ENCODE measurements at places on chromosomes 2 and 18.

DNA sequence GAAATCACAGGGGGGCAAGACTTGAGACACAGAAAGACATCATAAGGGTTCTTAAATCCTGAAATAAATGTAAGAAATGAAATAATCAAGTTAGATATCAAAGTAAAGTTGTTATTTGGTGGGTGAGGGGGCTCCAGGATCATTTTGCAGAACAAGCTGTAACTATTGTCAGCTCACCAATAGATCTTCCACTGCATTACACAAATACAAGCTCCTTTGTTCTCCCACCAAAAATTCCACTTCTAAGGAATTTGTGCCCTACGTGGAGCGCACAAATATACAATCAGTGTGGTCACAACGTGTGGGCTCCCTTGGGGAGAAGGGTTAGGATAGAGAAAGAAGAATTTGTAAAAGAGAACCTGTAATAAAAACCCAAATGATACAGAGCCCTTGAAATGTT lies 19.2 kb upstream of the GALNT5 start:
- no peak for DNase-seq

GRCh38 chr2:113050921-113051895 lies 1.5 kb downstream of the IL36B start:
- no peak for DNase-seq

DNA sequence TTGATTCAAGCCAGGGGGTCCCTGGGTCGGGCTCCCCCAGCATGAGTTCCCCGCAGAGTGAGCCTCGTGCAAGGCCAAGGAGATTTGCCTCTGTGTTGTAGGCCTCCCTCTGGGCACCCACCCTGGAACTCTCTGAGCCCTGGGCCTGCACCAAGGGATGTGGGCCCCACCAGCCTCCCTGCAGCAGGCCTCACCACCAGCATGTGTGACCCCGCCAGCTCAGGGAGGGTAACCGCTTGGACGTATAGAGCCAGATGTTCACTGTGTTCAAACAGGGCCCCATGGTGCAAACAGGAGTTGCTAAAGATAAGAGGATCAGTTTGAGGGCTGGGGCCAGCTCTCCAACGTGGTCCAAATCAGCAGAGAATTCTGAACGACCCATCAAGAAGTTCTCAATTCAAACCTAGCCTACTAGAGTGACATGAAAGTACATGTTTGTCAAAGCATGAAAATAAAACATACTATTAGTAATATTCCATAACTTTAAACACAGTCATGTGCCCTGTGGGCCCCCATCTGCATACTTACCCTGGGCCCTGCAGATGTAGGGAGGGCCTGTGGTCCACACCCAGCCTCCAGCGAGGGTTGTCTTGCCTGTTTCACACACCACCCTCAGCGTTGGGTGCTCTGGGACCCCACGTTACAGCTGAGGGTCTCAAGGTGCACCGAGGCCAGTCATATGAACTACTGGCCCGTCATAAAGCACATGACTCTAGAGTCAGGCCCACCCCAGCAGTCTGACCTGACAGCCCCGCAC lies 5.5 kb upstream of the TUBB6 start:
- DNase-seq = no peak

DNA sequence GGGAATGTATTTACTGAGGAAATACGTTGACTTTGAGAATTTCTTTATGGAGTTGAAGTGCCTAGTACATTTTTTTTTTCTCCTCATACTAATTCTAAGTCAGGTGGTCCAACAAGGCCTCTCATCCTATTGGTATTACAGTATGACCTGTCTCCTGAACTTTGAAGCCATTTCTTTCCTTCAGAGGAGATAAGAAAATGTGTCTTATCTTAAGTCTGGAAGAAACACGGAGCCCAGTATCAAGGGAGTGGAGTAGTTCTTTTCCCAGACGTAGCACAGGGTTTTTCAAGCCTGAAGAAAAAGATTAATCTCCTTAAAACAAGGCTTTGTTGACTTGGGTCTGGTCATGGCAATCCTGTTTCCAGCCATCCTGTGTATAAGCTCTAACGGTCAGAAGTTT lies 11.6 kb upstream of the CPS1 start:
- DNase-seq = no peak

- no peak for DNase-seq
Measured at GRCh38 chr18:6835345-6835744, 105.8 kb downstream of the ARHGAP28 start.

- DNase-seq = no peak
Measured at GRCh38 chr2:205283736-205284270, 398.5 kb upstream of the NRP2 start.

DNA sequence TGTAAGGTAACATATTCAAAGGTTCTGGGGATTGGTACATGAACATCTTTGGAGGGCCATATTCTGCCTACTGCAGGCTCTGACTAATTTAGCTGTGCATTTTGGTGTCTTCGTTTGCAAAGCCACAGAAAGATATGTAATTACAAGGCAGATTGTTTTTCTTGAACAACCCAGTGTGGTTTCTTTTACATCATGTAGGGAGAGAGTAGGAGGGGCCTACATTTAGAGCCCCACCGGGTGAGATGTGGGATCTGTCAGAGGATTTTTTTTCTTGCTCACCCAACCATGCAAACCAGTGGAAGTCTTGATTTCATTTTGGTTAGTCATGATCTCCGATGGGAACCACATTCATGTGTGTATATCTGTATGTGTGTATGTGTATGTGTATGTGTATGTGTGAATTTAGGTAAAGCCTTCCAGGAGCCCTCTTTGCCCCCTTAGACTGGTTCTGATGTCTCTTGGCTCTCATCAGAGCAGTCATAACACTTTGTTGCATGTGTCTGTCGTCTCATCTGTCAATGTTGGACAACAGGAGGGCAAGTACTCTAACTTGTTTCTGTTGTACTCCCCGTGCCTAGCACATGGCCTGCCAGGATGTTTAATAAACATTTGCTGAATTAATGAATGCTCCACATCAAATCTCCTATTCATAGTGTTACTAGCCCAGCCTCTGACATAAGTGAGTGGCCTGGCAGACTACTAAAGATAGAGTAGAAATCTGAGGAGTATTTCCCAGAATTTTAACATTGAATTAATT lies 239.9 kb downstream of the MTX2 start:
- DNase-seq = peak; percentile 29

GRCh38 chr2:32136097-32136496 lies 29.6 kb upstream of the SLC30A6 start:
- DNase-seq = no peak

DNA sequence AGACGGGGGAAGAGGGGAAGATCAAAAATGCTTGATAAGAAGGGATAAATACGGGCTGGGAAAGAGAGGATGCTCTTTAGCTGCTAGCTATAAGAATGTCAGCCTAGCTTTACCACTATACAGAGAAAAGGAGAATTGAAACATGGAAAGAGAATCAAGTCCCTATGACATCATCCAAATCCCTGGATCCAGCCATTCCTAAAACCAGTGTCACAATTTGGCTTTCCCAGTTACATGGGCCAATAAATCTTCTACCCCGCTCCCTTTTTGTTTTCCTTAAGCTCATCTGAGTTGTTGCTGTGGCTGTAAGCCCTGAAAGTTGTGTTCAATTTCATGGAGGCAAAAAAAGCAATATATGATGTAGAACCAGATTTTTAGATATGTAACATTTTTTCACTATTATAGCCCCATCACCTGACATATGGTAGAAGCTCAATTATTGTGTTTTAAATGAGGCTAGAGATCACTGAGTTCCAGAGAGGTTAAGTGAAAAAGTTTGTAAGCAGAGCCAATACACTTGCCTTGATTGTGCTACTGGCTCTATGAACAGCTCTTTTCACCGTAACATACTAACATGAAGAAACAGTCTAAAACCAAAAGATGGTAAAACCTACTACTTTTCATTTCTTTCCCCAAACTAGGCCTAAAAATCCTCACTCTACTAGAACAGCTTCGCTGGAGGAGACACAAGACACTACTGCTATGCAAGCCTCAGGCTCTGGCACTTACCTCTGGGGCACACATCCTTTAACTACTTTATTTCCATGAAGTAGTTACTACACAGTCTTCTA lies 4.3 kb downstream of the HNRNPLL start:
- no peak for DNase-seq

GRCh38 chr2:85933753-85934594 lies 45.2 kb upstream of the ST3GAL5 start:
- DNase-seq = no peak

DNA sequence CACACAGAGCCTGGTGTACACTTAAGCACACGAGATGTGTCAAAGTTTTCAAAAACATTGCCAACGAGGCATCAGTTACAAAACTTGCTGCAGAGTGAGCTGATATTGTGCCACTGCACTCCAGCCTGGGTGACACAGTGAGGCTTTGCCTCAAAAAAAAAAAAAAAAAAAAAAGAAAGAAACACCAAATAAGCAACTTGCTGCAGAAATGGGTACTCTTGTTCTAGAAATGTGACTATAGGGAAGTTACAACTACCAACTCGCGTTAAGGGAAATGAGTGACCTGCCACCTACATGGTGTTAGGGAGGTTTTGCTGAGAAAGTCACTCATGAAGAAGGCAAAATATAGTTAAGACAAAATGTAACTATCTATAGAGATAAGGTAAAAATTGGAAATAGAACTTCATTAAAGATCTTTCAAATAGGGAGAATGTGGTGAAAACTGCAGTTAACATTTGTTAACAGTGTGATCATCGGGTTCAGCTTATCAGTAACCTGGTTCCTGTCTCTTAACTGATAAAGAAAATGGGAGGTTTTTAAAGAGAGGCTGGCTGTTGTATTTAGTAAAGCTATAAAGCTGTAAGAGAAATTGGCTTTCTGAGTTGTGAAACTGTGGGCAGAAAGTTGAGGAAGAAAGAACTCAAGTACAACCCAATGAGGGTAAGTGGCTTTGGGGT lies at the start of gene IL1RL1:
Gene IL1RL1 (plus strand): TSS at position 600 of the 677 bp plus-strand sequence. CDS start 26,702 bp downstream, outside the sequence.
- no peak for DNase-seq

- DNase-seq = peak; percentile 32
Measured at GRCh38 chr18:3498698-3499471, 48.9 kb downstream of the TGIF1 start.

- no peak for DNase-seq
Measured at GRCh38 chr18:55047546-55047945, 88.3 kb upstream of the CCDC68 start.

- DNase-seq = no peak
Measured at GRCh38 chr2:233250985-233251305, 528 bp upstream of the ATG16L1 start.

- no peak for DNase-seq
Measured at GRCh38 chr2:2112416-2113105, 218.5 kb downstream of the MYT1L start.

DNA sequence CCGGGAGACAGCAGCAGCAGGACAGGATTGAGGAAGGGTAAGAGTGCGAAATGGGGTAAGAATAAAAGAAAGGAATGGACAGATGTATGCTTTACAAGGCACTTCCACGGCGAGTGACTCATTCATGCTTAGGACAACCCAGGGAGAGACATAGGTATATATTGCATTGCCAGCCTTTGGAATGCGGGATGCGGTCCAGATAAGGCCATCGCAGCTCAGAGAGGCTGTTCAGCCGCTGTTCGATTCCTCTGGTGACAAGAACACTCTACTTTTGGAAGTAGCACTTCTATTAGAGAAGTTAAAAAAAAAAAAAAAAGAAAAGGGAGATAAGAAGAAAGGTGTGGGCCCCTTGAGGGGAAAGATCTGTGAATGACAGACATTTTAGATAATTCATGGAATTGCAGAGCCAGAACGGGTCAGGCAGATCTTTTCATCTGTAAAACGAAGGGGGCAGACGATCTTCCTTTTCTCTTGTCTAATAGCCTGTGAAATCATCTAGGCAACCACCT lies 819 bp upstream of the NCOA1 start:
- no peak for DNase-seq

DNA sequence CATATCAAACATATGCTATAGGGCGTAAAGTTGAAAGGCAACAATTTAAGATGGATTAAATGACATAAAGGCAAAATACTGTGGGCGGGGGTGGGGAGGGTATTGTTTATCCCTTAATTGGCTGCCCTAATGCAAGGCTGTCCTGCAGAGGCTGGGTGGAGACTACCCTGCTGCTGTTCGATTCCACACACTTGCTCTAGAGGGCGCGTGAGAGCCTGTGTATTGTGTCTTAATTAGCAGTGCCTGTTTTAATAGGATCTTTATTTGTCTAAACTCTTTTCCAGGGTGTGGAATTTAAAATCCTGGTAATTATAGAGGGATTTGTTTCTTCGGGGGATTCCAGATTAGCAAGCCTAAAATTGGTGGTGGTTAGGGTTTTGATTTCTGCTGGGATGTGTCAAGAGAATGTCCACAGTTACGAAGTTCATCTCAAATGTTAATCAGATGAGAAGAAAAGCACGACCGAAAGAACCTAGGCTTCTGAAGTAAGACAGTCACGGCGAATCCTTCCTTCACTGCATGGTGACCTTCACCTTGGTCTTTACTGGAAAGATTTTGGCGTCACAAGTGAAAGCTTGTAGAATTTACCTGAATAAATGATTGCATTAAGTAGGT lies 103.5 kb upstream of the MAP3K20 start:
- DNase-seq = peak; percentile 57

DNA sequence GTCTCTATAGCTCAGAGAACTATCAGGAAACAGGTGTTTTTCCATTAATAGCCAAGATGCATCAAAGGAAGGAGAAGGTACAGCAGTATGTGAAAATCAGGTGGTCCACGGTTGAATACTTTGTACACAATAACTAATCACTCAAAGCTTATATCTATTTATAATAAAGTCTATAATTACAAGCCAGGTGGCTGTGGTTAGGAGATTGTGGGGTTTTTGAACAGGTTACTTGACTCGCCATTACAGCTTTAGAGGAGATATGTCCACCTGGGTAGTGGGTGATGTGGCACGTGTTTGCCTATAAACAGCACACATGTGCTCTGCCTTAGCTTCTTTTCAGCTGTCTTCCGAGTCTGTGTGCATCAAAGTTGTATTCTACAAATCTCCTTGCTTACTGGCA lies 892.2 kb upstream of the ZEB2 start:
- no peak for DNase-seq

- DNase-seq = no peak
Measured at GRCh38 chr2:128637481-128638155, 318.9 kb upstream of the HS6ST1 start.

GRCh38 chr2:142041105-142041504 lies 89.7 kb downstream of the LRP1B start:
- DNase-seq = no peak

DNA sequence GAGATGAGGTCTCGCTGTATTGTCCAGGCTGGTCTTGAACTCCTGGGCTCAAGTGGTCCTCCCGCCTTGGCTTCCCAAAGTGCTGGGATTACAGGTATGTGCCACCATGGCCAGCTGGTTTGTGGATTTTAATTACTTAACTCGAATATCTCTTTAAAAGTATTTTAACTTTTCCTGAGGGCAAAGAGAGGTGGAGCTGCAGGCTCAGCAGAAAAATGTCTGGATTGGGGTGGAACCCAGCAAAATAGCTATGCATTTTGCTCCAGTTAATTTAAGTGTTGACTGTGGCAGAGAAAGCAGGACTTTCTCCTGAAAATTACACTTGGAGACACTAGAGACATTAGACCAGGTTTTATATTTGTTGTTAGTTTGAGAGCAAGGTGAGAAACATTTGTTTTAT lies 35.5 kb upstream of the TXNDC2 start:
- no peak for DNase-seq

DNA sequence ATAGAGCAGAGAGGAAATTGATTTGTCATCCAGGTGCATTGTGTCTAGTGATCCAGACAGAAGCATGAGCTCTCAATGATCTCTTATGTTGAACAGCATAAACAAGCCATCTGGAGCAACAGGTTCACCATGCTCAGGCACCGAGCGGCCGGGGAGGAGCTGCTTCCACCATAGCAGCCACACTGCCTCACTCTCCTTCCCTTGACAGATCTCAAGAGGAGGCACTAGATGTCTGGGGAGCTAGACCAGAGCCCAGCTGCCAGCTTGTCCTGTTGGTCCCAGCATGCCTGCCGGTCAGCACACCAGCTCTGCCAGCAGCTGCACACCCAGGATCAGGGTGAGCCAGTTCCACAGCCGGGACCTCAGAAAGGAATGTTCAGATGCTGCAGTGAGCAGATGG lies 17.5 kb upstream of the LONRF2 start:
- no peak for DNase-seq

GRCh38 chr2:236935083-236935482 lies 150.6 kb upstream of the COPS8 start:
- no peak for DNase-seq
